ENCODE measurements at places on chromosomes 5 and 9.
A peak's percentile ranks its signal among the peaks of the same experiment; 100 is the strongest.

DNA sequence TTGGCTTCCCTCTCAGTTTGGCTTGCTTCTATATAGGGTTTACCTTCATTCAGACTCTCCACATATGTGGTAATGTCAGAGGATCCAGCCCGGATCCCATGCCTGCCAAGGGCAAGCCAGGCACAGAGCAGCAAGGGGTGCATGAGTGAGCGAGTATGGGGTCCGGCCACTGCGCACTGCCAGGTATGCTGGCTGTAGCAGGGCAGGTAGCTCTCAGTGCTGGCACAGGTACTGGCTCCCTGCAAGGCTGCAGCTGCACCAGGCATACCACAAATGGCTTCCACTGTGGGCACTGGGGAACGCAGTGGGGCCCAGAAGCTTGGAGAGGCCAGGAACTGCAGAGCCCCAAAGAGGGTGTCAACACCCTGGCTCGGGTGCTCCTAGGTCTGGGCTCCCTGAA, 86.2 kb downstream of the GIN1 start:
- no peak for DNase-seq

GRCh38 chr5:154394307-154394706, 51.5 kb upstream of the SAP30L start:
- DNase-seq = no peak

DNA sequence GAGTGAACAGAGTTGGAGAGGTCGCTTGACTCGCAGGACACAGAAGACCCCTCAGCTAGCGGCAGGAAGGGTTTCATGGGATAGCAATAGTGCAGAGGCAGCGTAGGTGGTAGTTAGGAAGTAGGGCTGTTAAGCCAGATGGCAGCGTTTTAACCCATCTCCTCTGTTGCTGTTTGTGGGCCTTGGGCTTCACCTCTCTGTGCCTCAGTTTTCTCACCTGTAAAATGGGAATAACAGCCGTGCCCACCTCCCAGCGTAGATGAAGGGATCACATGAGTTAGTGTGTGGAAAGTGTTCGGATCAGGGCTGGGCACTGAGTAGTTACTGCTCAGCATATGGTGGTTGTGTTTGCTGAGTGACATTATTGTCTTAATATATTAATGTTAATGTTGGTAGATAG, 1.9 kb downstream of the ZNF354B start:
- DNase-seq = no peak

DNA sequence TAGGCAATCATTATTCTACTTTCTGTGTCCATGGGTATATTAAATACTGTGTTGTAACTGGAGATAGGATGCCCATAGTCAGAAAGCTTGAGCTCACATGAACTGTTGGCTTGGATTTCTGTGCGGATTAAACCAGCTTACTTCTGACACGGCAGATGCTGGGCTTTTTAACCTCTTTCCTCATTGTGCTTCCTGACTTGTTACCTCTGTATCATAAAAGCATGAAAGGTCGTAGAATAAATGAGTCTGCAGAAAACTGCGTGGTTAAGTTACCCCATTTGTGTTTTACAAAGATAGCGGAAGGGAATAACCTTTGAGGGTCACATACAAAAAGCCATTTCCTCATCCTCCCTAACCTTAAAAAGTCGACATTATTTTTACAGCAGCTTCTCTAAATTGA, 199.5 kb upstream of the DMRT1 start:
- DNase-seq = no peak

DNA sequence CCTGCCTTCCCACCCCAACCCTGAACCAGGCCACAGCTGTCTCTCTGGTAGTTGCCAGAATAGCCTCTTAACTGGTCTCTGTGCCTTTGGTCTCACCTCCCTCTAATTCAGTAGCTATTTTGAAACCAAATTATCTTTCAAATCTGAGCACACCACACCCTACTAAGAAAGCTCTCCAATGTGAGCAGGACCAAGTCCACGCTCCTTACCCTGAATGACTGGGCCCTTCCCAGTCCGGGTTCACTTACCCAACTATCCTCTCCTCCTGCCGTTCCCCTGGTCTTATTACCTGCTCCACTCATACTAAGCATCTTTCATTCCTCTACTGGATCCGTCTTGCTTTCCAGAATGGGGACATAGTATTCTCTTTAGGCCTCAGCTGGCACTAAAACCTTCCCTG, 16.8 kb downstream of the ANKH start:
- no peak for DNase-seq

DNA sequence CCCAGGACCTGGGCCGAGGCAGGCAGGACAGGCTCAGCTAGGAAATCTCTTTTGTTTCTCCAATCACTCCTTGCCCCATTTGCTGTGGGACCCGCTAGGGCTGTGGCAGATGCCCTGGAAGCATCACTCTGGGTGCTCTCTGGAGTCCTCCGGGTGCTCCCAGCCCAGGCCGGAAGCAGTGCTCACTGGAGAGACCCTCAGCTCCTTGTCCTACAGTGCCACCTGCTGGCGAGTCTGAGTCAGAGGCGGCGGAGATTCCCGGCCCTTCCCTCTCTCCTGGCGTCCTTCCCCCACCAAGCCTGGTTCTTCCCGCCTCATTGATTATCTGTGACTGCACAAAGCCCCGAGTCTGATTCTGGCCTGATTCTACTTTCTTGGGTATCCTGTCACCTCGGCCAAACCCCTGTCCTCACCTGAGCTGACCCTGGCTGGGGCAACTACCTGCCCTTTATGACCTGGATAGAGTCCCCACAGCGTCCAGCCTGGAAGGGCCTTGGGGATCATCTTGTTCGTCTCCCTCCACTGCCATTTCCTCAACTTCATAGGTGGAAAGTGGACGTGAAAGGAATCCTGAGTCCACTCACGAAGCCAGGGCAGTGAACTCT, 7.3 kb upstream of the BARHL1 start:
- DNase-seq = peak; percentile 44

- DNase-seq = no peak
Measured at GRCh38 chr5:30600892-30601291, 592.6 kb upstream of the CDH6 start.

DNA sequence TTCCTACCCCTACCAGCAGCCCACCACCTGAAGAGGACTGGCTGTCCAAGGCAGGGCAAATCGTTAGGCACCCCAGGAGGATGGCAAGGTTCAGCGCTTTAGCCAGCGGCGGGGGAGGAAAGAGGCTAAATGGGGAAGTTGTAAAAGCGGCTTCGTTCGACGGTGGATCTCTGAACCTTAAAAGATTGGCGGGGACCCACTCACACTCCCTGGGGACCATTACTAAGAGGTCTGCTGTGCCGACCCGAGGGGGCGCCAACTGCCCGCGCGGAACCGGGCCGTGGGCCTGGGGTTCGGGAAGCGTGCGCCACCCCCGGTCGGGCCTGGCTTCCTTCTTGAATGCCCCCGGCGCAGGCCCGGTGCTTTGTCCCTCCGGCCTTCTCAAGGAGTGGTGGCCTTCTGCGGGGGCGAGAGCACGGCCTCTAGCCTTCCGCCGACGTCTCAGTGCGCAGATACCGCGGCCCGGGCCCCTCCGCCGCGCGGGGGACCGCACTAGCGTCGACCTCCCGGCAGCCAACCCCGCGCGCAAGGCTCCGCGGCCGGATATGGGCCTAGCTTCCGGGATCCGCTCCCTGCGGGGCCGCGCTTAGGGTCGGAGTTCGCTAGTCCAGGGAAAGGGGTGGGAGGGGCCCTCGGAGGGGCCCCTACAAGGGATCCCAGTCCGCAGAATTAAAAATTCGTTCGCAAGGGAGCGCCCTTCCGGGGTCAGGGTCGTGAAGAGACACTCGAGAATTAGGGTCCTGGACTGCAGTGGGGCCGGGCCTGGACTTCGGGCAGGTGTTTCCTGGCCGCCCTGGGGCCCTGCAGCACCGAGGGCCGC, 10.5 kb downstream of the NR2F1-AS1 start:
- DNase-seq = no peak

DNA sequence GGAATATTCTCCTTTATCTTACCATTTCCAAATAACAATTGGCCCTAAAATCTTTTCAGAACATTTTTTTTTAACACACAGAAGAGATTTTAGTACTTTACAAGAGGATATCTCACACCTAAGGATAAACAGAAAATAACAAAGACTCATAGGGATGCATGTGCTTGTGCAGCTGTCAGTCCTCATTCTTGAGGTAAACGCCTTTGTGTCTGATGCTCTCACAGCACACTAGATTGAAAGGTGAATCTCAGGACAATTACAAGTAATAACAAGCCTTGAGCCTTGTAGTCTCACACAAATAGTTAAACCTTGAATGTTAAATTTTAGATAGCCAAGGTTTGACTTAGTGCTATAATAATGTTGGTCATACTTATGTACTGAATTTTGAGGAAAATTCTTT, 439.2 kb downstream of the PTPRD start:
- no peak for DNase-seq
